Bronchial epithelial cell (primary cell): ENCODE measurements at places on chromosomes 11 and 22.

DNA sequence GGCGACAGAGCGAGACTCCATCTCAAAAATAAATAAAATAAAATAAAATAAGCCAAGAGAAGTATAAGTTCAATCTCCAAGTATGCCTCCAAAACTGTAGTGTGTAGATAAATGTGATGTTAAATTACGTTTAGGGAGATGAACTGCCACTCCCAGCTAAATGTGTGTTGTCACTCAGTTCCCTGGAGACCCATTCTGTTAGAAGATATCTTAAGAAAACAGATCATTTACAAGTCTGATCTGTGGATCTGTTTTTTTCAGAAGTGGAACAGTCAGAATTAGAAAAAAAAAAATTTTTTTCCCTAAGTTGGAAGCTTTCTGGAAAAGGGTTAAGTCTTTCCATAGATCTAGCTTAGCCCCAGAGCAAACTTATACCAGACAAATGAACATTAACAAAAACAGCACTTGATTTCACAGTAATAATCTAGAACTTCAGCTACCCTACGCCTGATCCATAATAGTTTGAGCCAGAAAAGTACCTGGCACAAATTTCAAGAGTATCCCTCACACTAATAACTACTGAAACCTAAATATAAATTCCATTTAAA is 18.2 kb downstream of the CELF1 start:
- DNase-seq = no peak

DNA sequence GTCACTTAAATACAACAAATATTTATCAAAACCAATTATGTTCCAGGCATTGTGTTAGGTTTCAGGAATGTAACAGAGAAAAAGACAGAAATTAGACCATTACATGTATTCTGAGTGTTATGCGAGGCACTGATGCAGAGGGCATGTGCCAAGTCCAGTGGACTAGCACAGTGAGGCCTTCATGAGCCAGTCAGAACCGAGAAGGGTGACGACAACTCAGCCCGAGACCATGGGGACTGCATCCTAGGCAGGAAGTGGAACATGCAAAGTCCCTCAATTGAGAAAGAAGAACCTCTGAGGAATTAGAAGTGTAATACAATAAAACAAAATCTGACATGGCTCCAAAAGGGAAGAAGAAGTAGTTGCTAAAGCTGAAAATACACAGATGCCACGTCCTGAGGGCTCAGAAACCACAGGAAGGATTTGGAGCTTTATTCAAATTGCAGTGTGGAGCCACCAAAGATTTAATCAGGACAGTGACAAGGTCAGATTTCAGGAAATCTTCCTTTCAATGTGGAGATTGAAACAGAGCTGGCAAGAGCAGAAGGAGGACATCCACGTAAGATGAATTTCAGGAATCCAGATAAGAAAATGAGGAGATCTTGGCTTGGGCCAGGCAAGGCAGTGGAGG is 529.6 kb downstream of the NTM start:
- DNase-seq = no peak

GRCh38 chr11:3022300-3022967 is 30.3 kb upstream of the NAP1L4 start:
- peak; percentile 88 for DNase-seq

- no peak for DNase-seq
Measured at GRCh38 chr22:48218889-48219420, 1456.5 kb downstream of the TBC1D22A start.

GRCh38 chr11:29263971-29264682 is 752.7 kb downstream of the KCNA4 start:
- no peak for DNase-seq

- no peak for DNase-seq
Measured at GRCh38 chr22:46737976-46738646, at the start of gene CERK. CERK (minus strand) TSS chr22:46738252; CDS start chr22:46738148, 104 bp downstream.

DNA sequence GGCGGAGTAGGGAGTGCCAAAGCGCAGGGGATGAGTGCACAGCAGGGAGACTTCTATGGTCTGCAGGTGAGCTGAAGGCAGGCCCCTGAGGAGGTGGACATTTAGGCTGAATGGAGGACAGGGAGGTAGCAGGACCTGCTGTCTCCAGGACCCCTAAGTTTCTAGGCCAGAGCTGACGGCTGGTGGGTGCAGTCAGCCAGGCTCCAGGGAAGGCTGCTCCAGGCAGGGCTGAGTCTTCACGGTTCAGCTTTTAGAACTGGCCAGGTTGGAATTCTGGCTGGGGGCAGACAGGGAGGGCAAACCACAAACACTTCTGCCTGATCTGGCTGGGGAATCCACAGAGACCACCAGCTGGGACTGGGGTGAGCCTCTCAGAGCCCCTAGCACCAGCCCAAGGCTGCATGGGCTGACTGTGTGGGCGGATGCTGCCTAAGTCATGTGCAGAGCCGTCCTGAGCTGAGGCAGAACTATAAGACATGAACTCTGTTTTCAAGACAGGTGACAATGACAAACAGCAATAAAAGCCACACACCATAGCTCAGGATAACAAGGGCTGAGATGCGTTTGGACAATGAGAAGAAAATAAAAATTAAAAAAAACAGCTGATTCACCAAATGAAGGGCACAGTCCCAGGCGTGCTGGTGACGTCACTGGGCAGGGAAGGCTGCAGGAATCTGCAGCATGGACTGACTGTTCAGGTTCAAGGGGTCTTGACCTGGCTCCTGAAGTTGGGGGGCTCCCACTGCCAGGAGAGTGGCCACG is 10.4 kb upstream of the MALAT1 start:
- peak; percentile 44 for DNase-seq

- DNase-seq = no peak
Measured at GRCh38 chr11:2707736-2708135, 7.9 kb upstream of the KCNQ1OT1 start.

- DNase-seq = peak; percentile 25
Measured at GRCh38 chr22:41324821-41325528, 23.6 kb downstream of the ZC3H7B start.

- DNase-seq = peak; percentile 10
Measured at GRCh38 chr11:4960877-4961276, 5.4 kb upstream of the OR51A2 start.

- DNase-seq = no peak
Measured at GRCh38 chr11:130653838-130654636, 205.6 kb downstream of the ADAMTS15 start.

DNA sequence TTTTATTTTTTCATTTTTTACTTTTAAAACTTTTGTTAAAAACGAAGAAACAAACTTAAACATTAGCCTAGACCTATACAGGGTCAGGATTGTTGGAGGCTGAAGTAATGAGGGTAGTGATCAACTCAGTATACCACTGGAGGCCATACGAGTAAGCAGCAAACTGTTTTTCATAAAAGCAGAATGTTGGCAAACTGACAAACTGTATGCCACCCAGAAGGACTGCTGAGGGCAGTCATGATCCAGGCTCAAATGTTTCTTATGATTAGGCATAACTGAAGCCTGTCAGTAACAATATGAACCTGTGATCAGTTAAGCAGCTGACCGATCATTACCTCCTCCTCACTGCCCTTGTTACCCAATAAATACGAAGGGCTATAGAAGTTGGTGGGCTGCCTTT is 10.2 kb upstream of the SC5D start:
- peak; percentile 57 for DNase-seq

DNA sequence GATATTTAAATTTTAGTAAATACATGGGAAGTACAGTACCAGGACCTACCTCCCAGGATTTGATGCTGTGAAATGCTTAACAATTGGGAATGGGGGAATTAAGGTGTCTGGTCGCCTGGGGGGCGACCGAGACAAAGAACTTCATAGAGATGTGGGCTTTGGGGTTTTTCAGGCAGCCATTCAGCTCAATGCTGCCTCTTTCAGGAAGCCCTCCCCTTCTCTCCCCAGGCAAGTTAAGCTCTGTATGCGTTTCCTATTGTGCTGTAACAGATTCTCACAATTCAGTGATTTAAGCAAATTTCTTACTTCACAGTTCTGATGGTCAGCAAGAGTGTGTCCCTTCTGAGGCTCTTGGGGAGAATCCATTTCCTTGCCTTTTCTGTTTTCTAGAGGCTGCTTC is 53.8 kb downstream of the KIAA1671 start:
- DNase-seq = no peak

- DNase-seq = no peak
Measured at GRCh38 chr11:14018441-14018840, 55.9 kb downstream of the SPON1 start.

GRCh38 chr11:47111318-47111804 is 65.3 kb downstream of the ARFGAP2 start:
- no peak for DNase-seq

DNA sequence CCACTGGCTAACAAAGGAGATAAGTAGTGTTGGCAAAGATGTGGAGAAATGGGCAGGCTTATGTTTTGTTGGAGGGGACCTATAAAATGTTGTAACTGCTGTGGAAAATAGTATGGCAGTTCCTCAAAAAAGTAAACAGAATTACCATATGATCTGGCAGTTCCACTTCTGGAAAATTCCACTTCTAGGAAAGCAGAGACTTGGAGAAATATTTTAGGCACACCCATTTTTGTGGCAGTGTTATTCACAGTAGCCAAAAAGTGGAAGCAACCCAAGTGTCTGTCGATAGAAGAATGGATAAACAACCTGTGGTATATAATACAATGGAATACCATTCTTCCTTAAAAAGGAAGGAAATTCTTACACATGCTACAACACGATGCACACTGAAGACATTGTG is 57.0 kb upstream of the ADORA2A start:
- peak; percentile 15 for DNase-seq

- DNase-seq = peak; percentile 30
Measured at GRCh38 chr11:114762408-114762807, 84.1 kb downstream of the NXPE2 start.

DNA sequence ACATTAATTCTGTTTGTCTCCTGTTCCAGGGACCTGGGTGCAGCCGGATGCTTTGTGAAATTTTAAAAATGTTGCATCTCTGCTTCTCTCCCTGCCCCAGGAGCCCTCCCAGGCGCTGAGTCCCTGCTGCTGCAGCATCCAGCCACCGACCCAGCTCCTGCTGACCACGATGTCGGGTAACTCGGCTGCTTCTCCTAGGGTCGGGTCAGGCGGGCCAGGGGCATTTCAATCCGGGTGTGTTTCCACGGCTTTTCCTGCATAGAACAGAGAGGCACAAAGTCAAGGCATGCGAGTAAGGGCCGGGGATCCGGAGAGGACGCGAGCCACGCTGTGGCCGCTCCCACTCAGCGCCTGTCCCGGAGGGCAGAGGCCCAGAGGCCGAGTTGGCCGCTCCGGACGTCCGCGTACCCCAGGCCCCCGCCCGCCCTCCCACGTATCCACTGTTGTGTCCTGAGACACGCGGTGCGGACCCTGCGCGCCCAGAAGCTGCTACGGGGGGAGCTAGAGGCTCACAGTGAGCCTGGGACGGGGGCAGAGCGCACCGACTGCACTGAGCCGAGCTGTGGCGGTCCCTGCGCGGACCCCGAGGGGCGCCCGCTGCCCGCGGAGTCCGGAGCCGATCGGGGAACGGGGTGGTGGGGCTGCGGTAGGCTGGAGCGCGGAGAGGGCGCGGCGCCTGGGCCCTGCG is at the start of gene POU2AF3:
TSS of gene POU2AF3 (plus strand) at position 134 of the 688 bp plus-strand sequence. CDS start at position 170, 36 bp downstream.
- no peak for DNase-seq

GRCh38 chr11:120256178-120256577 is 16.2 kb downstream of the POU2F3 start:
- no peak for DNase-seq

- DNase-seq = peak; percentile 55
Measured at GRCh38 chr11:31237819-31238760, 131.4 kb downstream of the DCDC1 start.

DNA sequence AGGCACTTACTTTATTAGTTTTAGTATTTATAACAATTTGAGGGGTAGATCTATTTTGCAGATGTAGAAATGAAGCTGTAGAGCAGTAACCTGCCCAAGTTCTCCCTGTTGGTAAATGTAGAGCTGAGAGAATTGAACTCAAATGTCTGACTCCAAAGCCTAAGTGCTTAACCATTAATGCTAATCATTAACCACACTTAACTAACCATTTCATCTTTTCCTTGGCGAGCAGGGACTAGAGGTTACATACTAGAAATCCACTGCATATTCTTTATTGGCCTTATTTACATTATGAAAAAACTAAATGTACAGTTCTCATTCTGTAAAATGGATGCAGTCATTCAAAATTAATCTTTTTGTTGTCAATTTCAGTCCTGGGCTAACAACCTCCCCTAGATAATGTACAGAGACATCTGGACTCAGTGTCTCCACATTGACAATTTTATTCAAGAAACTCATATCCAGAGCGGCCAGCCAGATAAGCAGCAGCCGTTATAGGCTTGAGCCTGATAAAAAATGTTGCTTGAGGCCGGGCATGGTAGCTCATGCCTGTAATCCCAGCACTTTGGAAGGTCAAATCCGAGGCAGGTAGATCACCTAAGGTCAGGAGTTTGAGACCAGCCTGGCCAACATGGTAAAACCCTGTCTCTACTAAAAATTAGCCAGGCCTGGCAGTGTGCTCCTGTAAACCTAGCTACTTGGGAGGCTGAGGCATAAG is 76.7 kb upstream of the PICALM start:
- DNase-seq = no peak

GRCh38 chr22:20254975-20255946 is 12.9 kb downstream of the RTN4R start:
- no peak for DNase-seq

DNA sequence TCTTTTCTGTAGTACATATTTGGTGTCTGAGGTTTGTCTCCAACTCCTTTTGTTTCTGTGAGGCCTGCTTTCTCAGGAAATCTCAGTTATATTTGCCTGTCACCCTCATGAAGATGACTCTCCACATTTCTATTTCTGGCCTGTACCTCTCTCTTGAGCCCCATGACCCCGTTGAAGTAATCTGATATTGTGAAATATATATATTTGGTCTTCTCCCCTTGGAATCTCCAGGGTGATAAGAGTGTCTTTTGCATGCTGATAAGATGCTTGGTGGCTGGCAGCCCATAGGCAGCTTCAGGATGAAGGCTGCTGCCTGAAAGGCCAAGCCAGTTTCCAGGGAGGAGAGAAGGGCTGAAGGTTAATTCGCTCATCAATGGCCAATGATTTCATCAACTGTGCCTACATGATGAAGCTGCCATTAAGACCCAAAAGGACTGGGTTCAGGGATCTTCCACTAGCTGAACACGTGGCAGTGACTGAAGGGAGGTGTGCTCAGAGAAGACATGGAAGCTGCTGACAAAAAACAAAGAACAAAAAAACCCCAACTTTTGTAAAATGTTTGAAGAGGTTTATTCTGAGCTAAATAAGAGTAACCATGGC is 67.4 kb downstream of the MICAL2 start:
- no peak for DNase-seq

GRCh38 chr11:111397034-111397433 is 18.0 kb upstream of the POU2AF1 start:
- no peak for DNase-seq
